ENCODE measurements at places on chromosomes 16 and 17.

GRCh38 chr16:72744076-72744793 is 303.7 kb downstream of the ZFHX3 start:
- DNase-seq: no peak

GRCh38 chr16:85316321-85316919 is 204.1 kb upstream of the CIBAR2 start:
- peak; percentile 77 for DNase-seq

DNA sequence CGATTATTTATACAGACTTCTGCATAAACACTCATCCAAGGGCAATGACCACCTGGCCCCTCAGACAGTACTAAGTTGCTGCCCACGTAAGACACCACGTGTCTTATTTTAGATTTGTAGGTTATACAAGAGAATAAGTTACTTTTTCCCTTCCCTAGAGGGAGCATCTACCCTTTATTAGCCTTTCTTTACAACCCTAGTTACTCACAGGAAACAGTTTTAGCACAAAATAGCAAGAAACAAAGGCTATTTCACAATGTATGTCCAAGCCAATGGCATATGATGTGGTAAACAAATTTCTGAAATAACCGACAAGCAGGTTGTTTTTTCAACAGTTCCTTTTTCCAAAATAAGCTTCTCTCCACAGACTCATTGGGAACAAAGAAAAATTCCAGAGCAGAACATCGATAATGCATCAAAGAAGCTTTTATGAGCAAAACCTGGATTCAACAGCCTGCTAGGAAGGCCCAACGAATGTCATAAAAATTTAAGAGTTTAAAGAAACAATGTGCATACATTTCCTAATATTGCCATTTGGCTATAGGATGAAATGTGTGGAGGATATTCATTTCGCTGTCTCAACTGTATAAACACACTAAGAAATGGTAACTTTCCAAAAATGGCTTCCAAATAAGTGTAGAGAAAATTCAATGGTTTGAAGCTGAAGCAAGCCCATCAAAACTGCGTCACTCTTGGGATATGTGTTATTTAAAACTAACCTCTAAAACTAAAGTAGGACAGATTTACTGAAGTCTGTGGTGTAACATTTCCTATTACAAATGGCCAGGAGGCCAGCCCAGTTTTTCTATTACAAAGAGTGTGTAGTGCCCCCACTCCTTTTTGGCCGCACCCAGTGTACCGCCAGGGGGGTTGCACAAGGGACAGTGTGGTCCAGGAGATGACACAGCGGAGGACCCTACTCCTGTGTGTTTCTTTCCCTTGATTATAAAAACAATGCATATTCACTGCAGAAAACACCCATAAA is 50.4 kb upstream of the ERN1 start:
- DNase-seq: no peak

DNA sequence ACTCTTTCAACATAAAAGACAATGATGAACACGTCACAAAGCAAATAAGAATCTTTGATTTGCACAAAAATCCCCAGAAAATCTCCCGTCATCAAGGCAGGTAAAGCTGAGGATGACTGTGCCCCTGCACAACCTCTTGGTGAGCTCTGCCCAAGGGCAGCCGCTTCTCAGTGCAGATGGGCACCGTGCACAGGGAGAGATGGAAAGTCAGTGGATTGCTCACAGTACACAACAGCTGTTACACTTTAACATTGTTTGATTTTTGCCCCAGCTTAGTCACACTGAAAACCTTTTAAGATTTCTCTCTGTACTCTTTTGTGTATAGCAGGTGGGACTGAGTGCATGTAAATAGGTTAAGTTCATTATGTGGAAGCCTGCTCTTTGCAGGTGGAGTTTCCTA is 104.2 kb downstream of the CDK5R1 start:
- no peak for DNase-seq

DNA sequence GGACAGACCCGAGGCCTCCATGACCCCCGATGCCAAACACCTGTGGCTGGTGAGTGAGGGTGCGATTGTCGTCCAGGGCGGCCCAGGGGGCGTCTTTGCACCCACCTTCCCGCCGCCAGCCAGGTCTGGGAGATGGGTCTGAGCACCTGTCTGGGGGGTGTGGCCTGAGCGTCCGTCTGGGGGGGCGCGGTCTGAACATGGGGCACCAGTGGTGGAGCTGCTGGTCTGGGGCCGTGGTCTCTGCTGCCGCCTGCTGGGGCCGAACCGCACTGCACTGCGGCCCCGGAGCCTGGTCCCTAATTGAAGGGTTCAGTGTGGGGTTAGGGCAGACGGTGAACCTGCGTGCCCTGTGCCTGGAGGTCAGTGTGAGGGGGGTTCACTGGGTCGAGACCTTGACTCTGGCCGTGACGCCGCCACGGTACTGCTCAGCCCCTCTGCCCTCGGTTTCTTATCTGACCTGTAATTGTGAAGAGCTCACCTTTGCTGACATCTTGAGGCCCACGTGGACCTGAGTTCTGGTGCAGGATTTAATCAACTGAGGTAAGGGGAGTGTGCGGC is 12.6 kb upstream of the TCF25 start:
- DNase-seq: peak; percentile 93

DNA sequence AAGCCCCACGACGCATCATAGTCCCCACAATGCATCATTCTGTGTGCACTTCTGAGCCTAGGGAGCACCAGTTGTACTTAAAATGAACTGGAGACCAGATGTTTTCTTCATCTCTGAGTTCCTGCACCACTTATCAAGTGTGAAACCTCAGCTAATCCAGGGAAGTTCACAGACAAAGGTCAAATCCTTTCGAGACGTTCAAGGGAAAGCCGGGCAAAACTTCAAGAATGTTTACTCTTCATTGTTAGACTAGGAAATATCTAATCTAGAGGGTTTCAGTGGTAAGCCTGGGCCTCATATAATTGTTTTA is 4.6 kb upstream of the PMP22 start:
- no peak for DNase-seq

DNA sequence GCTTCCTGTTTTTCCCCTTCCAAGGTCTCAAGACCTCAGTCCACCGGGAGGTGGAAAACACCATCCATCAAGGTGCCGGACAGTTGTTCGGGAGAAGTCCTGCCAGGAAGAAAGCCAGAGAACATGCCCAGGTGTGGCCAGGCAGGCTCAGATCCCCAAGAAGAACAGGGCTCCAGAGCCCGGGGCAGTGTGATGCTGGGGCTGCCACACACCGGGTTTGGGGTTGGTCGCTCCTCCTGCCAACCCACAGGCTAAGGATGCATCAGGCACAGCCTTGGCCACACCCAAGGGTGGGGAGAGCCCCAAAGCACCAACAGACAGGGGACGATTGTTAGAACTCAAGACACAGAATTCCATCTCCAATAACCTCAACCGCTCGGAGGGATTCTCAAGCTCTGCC is 19.7 kb downstream of the ZFHX3 start:
- no peak for DNase-seq

GRCh38 chr17:69959283-69959682 is 115.7 kb upstream of the KCNJ16 start:
- no peak for DNase-seq

- no peak for DNase-seq
These were observed 47.3 kb downstream of the ZCCHC14 start for GRCh38 chr16:87445486-87445885.

DNA sequence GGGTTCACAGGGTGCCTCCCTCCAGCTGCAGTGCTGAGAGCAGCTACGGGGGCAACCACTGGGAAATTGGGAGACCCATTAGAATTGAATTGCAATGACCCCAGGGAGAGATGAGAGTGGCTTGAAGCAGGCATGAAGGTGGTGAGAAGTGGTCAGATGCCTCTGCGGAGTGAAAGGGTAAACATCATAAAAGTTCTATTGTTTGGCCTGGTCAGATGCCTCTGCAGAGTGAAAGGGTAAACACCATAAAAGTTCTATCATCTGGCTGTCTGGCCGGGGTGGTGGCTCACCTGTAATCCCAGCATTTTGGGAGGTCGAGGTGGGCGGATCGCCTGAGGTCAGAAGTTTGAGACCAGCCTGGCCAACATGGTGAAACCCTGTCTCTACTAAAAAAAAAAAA is 53.5 kb downstream of the TNFRSF13B start:
- no peak for DNase-seq

DNA sequence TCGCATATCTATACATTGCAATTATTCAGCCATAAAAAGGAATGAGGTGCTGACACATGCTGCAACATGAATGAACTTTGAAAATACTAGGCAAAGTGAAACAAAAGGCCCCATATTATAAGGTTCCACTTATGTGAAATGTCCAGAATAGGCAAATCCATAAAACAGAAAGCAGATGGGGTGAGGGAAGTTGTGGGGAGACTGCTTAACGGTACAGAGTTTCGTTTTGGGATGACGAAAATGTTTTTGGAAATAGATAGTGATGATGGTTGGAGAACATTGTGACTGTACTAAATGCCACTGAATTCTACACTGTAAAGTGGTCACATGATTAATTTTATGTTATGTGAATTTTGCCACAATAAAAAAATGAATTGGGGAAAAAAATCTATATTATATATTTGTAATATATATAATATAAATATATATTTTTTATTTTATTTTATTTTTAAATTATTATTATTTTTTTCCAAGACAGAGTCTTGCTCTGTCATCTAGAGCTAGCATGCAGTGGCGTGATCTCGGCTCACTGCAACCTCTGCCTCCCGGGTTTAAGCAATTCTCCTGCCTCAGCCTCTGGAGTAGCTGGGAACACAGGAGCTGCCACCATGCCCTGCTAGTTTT is 4.2 kb upstream of the GNA13 start:
- DNase-seq: no peak

DNA sequence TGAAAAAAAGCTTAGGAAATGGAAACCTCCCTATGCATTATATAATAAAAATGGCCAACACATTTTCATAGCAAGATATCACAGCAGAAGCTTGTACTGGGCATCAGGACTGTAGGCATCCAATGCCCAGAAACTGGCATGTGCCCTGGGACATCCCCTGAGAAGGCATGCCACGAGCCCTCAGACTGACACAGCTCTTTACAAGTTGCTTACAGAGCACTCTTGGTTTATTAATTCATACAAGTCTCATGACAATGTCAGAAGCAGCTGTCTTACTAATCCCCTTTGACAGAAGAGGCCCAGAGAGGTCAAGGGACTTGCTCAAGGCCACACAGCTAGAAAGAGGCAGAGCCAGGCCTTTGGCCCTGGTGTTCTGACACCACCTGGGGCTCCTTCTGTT is 5.6 kb upstream of the CCL2 start:
- DNase-seq: no peak

- peak; percentile 53 for DNase-seq
These were observed 3.6 kb downstream of the CORO1A start for GRCh38 chr16:30186782-30187555.

GRCh38 chr16:57757883-57758282 is 22.3 kb downstream of the KATNB1 start:
- DNase-seq: no peak

GRCh38 chr17:73536700-73537605 is 107.3 kb downstream of the SDK2 start:
- DNase-seq: no peak

- peak; percentile 90 for DNase-seq
These were observed 43.4 kb upstream of the GSE1 start for GRCh38 chr16:85569615-85570212.

DNA sequence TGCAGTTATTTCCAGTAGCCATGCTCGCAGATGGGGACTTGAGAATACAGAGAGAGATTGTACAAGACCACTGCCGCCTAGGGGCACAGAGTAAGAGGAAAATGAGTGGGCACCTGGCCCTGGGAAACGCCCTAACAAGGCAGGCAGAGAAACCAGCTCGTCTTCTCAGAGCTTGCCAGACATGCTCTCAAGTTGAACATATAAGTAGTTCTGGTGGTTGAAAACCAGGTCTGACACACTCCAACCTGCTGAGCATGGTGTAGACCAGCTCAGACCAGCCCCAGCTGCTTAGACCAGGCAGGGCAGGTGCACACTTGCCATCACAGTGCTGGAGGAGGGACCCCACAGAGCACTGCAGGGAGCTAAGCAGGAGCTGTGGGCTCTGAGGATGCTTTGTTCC is 250.5 kb downstream of the CPPED1 start:
- DNase-seq: no peak

- no peak for DNase-seq
These were observed 30.7 kb upstream of the ARL6IP1 start for GRCh38 chr16:18832006-18832405.

GRCh38 chr17:13490427-13490826 is 111.3 kb downstream of the HS3ST3A1 start:
- DNase-seq: no peak

- no peak for DNase-seq
These were observed 176.0 kb downstream of the AATF start for GRCh38 chr17:37124821-37125173.

DNA sequence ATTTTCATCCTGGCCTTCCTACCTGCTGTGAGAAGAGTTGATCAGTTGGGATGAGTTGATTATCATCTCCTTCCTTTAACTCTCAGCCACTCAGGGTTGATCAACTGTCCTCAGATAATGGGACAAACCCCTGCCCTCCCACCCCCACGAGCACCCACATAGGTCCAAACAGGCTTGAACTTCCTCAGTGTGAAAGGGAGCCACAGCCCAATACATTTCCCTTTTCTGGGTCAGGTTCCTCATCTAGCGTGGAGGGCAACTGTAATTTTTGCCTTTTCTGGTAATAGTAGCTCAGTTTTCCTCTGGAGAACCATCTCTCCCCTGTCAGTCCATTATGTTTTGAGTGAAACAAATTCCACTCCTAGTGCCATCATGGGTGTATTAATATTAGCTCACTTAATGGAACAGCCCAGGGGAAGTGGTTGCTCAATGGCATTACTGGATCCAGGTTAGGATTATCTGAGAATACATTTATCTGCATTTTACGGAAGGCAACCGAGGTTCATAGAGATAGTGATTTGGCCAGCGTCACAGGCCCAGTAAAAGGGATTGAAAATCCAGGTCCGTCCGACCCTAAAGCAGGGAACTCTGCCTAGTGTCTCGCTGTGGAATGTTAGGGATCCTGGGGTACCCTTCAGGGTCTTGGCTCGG is 476 bp upstream of the LPCAT2 start:
- DNase-seq: peak; percentile 8

DNA sequence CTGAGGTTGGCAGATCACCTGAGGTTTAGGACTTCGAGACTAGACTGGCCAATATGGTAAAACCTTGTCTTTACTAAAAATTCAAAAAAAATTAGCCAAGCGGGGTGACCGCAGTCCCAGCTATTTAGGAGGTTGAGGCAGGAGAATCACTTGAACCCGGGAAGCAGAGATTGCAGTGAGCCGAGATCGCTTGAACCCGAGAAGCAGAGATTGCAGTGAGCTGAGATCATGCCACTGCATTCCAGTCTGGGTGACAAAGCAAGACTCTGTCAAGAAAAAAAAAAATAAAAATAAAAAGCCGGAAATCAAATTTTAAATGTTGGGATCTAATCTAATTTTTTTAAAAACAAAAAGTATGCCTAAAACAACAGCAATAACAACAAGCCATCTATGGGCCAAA is 56.3 kb downstream of the ABCC1 start:
- DNase-seq: no peak

GRCh38 chr16:85872734-85873133 is 26.2 kb upstream of the IRF8 start:
- DNase-seq: no peak

All from GM10248 (cell line).